ENCODE measurements at places on chromosomes 5 and 9. TPM values are rescaled to one million over a fixed set of nuclear protein-coding genes. Genes with fewer than 3 reads are reported as not detected.

DNA sequence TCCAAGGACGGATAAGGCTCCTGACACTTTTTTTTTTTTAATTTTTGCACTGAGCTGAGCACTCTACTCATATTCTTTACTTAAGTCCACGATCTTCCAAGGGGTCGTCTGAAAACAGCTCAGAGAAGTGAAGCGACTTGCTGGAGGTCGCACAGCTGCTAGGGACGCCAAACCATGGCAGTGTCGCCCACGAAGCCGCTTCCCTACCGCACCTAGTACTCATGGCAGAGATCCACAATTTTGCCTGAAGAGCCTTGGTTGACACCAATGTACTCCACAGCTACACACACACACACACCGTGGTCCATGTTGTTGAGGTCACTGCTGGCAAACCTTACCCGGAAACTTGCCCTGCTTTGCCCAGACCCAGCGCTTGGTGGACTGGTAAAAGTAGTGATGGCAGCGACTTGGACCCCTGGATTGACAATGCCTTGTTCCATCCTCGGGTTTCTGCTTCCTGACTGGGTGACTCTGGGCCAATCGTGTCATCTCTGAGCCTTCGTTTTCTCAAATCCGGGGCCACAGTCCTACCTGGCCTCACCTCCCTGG is 521 bp upstream of the SLIT3 start:
- no peak for DNase-seq

DNA sequence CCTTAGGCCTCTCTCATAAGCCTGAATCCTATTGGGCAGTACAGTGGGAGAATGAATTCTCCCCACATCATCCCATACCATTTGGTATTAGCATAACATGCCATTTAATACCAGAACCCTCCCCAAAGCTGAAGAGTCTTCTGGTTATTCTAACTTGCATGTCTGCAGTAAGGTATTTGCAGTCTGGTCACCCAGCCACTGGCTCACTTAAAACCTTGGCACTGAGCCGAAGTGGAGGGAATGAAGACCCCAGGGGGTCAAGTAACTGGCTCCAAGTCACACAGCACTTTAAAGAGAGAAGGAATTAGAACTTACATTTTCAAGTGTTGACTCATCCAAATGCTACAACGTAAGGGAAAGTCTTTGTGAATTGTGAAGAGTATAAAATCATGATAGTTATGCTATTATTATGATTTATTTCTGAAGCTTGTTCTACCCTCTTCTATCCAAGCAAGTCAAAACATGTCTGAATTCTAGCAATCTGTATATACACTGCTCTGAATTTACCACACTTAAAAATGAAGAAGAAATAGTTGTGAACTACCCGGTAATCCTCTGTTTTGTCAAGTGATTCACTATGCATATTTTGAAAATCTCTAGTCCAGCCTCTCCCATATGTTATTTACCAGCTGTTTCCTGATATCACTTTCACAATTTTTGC is 28.5 kb downstream of the GLRA1 start:
- no peak for DNase-seq

The EIF4E1B gene
- not detected for total RNA-seq

DNA sequence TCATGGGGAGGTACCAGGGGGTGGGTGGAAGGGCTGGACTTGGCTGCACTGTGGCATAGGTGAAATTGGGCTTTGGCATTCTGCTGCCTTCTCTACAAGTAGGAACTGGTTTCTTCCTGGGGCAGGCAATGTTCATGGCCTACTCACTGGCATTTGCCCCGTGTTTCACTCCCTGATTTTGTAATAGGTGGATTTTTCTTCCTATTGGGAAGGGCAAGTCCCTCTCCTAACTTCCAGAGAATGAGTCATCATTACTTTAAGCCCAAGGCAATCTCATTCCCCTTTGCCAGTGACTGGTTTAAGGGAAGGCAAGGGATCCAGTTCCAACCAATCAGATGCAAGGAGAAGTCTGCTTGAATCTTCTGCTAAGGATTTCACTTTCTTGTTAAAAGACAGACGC is 67.9 kb upstream of the ANKRD55 start:
- DNase-seq: no peak

GRCh38 chr5:59660737-59661136 is 232.8 kb downstream of the PDE4D start:
- DNase-seq: no peak

- DNase-seq: no peak
Measured at GRCh38 chr5:98095072-98095471, 678.4 kb upstream of the RGMB start.

All from activated B cell treated with CpG ODN at 0.5 μM for 24 hours (primary cell).